ENCODE measurements at places on chromosomes 6 and 20. TPM values are rescaled to one million over a fixed set of nuclear protein-coding genes. Genes with fewer than 3 reads are reported as not detected.
A peak's percentile ranks its signal among the peaks of the same experiment; 100 is the strongest.

Gene UNC5CL
- 0.27 TPM for total RNA-seq

DNA sequence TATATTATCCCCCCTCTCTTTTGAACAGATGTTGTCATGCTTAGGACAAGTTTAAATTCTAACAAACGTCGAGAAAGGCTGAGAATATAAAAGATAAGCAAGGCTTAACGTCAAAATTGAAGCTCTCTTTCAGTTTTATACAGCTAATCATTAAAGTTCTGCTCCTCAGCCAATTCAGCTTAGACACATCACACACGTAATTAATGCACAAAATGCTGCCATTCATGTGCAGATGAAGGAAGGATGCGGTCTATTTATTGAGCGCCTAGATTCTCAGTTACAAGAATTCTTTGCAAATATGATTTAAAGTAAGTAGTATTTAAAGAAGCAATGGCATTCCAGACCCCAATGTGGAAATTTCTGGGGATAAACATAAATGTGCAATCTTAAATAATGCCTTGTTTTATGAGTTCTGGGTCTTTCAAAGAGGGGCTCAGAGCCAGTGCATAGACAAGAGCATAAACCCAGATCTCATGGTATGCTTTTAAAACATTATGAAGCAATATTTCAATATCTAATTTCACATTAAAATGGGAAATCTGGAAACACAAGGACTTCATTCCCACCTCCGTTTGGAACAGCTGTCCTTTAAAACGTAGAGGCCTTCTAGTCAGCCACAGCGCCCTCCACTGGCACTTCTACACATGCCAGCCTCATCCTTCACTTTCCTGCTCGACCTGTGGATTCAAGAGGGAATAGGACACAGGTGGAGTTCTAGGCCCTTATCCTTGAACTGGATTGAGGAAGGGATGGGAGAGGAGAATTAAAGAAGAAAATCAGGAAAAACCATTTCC is 85.8 kb downstream of the LYRM4 start:
- DNase-seq, result no peak

DNA sequence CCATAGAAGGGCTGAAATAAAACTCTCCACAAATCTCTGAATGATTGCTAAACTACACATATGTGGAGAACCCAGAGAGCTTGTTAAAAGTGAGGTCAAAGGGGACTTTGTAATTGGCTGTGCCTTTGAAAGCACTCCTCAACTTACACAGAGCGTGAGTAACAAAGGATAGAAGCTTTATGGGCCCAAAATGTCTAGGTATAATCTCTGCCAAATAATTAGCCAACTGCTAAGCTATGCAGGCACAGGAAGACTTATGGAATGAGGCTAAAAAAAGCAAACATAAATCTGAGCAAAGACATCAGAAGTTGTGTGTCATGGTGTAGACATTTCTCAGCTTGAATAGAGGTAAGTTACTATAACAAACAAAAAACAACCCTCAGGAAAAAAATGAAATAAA is 23.3 kb upstream of the UST start:
- no peak for DNase-seq

DNA sequence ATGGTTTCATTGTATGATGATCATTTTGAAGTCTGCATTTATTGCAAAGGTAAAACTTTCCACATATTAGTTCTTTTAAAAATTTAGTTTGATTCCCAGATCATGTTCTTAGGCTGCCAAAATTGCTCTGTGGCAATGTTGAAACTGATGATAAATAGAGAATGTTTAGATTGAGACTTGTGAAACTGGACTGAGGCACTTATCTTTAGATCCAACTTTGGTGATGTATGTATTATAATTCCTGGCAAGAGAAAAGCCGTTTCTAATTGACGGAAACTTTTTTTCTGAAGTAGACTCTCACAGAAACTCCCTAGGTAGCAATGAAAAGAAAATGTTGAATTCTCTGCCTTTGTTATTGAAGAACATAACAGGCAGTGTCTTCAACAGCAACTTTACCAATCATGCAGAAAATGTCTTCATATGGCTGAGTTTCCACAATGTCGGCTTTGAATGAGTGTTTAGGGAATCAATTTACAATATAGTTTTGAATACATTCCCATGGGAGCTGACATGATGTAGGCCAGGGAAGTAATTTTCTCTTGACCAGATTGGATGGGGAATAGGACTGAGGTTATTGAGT is 456.2 kb downstream of the CD109 start:
- DNase-seq, result no peak

- DNase-seq, result no peak
These were observed 139.8 kb downstream of the LY86 start for GRCh38 chr6:6728169-6728941.

DNA sequence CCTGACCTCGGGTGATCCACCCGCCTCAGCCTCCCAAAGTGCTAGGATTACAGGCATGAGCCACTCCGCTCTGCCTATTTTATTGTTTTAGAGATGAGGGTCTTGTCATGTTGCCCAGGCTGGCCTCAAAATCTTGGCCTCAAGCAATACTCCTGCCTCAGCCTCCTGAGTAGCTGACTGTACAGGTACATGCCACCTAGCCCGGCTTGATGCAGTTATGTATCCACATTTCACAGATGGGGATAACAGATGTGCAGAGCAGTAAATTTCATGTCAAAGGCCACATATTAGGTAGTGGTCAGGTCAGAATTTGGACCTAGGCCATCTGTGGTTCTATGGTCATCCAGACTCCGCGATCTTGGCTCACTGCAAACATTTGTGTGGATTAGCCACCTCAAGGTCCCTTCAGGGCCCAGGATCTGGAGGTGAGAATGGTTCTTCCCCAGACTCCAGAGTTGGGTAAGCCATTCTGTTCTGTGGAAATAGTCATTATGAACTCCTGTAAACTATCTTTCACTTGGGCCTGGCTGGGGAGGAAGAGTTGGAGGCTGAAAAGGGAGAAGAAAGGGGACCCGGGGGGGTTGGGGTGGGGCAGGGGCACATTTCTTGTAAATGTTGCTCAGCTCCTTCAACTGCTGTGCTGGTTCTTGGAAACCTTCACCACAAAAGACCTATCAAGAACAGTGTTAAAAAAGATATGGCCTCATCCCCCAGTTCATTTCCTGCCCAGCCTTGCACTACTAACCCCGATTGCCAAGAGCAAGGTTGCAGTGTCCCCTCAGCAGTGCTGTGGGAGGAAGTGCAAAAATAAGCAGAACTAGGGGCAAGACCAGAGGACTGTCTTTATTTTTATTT is 13.0 kb downstream of the PIM1 start:
- peak; percentile 22 for DNase-seq

Gene HRH3
- not detected for total RNA-seq

DNA sequence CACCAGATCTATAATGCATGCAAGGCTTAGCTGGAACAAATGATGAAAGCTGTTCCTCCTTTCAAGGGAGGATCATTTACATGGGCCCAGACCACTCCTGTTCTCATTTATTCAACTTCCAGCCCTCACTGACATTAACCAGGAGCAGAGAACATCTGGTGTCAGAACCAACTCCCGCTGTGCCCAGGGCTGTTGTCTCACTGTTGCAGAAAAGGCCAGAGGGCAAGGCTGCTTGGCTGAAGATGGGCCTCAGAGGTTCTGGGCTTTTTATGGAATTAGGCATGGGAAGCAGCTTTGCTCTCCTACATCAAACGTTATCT is 164.2 kb downstream of the GMPR start:
- DNase-seq, result no peak

Gene RAET1E
- not detected for total RNA-seq

GRCh38 chr6:89596056-89596455 is 42.5 kb downstream of the LYRM2 start:
- DNase-seq, result no peak

Gene MAFB
- total RNA-seq, result 15.4 TPM

Gene SLC24A3
- 7.8 TPM for total RNA-seq

- no peak for DNase-seq
These were observed 174.8 kb downstream of the CDH26 start for GRCh38 chr20:60132827-60133670.

- no peak for DNase-seq
These were observed 182.1 kb downstream of the EYA4 start for GRCh38 chr6:133423242-133423641.

DNA sequence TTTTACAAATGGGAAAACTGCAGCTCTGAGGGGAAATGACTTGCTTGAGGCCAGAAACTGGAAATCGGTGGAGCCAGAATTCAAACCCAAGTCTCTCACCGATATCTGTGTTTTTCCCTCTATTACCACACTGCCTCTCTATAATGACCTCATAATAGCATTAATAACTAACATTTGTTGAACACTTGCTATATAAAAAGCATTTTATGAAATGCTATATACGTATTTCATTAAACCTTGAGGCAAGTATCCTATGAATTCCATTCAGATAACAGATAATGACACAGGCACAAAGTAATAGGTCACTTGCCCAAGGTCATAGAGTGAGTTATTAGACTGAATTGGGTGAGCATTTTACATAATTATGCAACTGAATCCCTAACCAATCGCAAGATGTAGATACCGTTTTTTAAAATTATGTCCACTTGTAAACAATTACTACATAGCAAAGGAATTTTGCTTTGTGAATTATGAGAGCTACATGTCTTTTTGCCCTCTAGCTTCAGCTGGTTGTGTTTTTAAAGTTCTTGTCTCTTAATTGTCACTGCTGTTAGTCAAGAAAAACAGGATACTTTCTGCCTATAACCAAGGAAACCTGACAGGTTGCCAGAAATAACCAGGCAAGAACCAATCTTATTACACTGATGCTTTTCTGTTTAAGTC is 4.7 kb downstream of the DSN1 start:
- DNase-seq, result no peak

- no peak for DNase-seq
These were observed 173.4 kb downstream of the DTNBP1 start for GRCh38 chr6:15489261-15489962.

DNA sequence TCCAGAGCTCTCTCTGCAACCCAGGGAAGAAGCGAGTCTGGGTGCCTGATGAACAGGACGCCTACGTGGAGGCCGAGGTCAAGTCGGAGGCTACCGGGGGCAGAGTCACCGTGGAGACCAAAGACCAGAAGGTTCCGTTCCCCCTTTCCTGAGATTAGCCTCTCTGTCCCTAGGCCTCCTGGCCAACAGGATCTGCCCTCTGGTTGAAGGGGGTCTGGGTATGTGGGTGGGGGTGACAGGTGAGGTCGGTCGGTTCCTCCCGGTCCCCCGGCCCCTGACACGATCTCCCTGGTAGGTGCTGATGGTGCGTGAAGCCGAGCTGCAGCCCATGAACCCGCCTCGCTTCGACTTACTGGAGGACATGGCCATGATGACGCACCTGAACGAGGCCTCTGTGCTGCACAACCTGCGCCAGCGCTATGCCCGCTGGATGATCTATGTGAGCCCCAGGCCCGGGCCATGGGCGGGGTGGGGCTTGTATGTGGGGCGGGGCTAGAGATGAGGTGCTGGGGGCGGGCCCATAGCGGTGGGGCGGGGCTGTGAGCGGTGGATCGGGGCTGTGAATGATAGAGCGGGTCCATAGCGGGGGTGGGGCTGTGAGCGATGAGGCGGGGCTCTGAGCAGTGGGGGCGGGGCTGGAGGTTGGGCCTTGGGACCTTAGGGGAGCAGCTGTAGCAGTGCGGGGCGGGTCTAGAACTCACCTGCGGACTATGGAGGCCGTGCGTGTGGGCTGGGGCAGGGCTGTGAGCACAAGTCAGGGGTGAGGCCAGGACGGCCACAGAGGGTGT is 23.9 kb downstream of the MYH7B start:
- peak; percentile 85 for DNase-seq

DNA sequence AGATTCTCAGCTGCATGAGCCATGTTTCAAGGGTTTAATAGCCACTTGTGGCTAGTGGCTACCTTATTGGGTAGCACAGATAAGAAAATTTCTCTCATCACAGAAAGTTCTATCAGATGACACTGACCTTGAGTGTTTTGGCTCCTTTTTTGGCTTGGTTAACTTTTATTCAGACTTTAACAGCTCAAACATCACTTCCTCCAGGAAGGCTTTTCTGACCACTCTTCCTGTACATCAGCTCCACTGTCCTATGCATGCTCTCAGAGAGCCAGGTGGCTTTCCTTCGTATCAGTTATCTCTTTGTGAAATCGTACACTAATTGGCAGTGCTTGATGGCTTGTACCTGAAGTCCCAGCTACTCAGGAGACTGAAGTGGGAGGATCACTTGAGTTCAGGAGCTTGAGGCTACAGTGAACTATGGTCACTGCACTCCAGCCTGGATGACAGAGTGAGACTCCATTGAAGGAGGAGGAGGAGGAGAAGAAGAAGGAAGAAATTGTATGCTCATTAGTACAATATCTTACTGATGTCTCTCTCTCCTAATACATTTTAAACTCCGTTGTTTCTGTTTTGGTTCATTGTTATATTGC is 10.7 kb downstream of the MAFB start:
- DNase-seq, result no peak

Gene TFAP2D
- not detected for total RNA-seq

Gene ANKEF1
- total RNA-seq, result 0.82 TPM
